ENCODE measurements at places on chromosomes 2 and 18.

DNA sequence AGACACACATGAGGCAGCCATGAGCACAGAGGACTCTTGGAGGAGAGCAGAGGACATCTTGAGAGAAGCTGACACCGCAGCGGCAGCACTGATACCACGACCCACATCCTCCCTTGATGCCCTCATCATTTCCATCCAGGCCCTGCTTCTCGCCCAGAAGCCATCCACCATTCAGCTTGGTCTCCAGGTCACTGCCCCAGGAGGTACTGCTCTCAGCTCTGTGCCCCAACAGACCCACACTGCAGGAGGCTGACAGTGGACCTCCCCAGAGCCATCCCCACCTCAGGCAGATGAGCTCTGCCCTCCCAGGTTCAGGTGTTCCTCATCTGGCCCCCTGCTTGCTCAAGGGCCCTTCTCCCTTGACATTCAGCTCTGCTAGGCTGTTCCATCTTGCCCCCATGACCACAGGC, 74.9 kb downstream of the ACKR3 start:
- no peak for DNase-seq

- no peak for DNase-seq
Observed at GRCh38 chr2:118292991-118293390, 204.7 kb downstream of the INSIG2 start.

DNA sequence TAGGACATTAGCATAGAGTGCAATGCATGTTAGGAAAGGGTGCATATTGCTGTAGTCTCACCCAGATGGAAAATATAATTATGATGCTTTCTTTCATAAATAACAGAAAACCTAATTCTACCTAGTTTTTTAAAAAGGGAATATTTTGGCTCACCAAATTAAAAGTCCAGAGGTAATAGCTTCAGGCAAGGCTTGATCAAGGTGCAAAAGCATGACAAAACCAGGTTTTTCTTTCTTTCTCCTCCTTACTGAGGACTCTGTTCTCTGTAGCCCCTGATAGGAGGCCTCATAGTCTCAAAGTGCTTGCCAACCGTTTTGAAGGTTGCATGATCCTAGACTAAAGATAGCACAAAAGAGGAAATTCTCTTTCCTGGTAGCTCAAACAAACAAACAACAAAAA, 349.9 kb downstream of the CTNNA2 start:
- DNase-seq, result no peak

- DNase-seq, result no peak
Observed at GRCh38 chr2:42545023-42545721, 23.3 kb upstream of the MTA3 start.

DNA sequence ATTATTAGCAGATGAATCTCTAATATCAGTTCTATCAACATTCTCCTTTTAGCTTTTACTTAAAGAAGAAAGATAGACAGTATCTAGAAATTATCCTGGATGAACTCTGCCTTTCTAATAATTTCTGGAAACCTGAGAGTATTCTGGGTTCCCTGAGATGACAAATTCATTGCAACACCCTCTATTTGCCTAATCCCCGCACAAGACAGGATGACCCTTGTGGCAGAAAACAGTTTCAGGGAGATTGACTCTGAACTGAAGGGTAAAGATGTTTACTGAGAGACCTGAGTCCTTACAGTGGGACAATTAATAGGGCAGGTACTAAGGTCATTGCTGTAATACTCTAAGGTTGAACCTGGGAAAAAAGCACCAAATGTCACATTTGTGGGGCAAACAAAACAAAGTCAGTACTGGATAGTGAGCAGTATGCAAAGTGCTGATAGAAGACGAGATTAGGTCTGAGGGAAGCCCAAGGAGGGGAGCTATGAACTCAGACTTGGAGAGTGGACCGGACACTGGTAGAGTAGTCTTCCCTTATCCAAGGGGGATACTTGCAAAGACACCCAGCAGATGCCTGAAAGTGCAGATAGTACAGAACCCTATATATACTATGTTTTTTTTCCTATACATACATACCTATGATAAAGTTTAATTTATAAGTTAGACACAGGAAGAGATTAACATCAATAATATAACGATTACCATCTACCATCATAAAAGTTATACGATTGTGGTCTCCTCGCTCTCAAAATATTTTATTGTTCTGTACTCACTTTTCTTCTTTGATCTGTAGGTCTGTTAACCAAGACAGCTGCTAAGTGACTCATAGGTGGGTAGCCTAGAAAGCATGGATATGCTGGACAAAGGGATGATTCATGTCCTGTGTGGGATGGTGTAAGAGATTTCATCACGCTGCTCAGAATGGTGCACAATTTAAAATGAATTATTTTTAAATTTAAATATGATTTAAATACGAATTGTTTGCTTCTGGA, 148.3 kb upstream of the KLHL14 start:
- no peak for DNase-seq

DNA sequence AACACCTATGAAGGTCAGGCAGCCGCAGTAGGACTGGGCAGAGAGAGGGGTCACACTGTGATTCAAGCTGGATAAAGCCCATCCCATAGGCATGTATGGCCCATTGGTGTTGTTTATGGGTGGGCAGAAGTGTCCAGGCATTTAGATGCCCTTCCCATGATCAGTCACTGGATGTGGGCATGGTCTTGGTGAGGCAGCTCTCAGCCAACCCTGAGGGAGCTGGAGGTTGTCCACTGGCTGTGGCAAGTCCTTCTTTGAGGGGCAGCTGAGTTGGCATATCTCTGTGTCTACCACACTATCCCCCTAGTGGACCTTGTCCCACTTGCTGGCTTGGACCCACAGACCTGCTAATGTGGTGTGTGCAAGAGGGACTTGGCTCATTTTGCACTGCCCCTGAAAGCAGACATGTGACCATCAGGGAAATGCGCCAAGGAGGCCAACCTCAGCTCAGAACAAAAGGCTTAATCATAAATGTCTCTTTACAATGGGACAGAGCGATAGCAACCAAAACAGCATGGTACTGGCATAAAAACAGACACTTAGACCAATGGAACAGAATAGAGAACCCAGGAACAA, 82.0 kb downstream of the TMEM17 start:
- no peak for DNase-seq

GRCh38 chr2:171279983-171280790, 119.5 kb upstream of the TLK1 start:
- no peak for DNase-seq

GRCh38 chr2:223501641-223502040, 100.5 kb downstream of the SCG2 start:
- DNase-seq, result no peak

- no peak for DNase-seq
Observed at GRCh38 chr2:100272841-100273329, 49.4 kb downstream of the LONRF2 start.

- DNase-seq, result no peak
Observed at GRCh38 chr2:6412533-6413091, 453.1 kb downstream of the CMPK2 start.

DNA sequence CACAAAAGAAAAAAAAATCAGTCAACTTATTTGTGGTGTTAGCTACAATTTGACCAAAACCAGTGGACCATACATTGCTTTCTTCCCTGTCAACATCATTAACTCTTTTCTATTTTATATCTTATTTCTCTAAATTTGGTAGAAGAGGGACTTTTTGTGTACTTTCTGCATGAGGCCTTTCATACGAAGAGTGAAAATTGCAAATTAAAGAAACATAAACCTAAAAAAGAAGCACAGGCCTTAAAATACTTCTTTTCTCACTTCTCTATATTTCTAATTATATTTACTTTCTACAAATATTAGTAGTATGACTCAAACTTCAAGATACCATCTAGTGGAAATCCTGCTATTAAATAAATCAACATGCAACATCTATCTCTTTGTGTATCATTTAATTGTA, 1073.4 kb upstream of the ZEB2 start:
- no peak for DNase-seq

- DNase-seq, result no peak
Observed at GRCh38 chr2:113150258-113150601, 22.8 kb downstream of the IL1RN start.

- DNase-seq, result no peak
Observed at GRCh38 chr2:124478761-124479160, 453.7 kb downstream of the CNTNAP5 start.

DNA sequence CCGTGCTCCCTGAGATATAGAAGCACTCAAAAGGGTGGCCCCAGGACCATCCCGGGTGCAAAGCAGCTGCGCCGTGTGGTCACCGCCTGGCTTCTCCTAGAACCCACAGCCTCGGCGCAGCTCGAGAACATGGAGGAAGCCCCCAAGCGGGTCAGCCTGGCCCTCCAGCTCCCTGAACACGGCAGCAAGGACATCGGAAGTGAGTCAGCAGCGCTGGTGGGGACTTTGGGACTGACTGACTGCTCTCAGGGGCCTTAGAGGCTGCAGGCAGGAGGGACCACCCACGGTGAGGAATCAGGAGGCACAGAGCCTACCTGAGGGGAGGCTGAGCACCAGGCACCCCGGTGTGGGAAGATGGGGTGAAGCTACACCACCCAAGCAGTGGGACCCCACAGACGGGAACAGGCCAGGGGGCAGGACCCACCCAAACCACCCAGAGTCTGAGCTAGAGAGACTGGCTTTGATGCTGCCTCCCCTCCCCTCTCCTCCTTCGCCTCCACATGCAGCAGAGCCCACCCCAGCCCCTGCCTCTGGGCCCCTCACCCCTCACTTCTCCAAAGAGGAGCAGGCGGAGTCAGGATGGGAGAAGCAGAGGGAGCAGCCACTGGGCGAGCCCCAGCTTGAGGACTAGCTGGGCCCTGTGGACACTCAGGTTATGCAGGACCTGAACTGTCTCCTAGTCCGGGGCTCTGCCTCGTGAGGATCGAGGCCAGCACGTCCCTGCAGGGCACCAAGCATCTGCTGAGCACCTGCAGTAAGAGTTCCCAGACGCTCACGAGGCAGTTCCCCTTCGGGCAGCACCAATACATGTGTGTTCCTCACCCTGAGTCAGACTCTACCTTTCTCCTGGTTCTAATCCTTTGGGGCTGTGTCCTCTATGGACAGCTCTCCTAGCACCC, 28.7 kb downstream of the MTERF4 start:
- DNase-seq, result no peak

- DNase-seq, result no peak
Observed at GRCh38 chr18:45621061-45621511, 5.8 kb downstream of the SLC14A2 start.

DNA sequence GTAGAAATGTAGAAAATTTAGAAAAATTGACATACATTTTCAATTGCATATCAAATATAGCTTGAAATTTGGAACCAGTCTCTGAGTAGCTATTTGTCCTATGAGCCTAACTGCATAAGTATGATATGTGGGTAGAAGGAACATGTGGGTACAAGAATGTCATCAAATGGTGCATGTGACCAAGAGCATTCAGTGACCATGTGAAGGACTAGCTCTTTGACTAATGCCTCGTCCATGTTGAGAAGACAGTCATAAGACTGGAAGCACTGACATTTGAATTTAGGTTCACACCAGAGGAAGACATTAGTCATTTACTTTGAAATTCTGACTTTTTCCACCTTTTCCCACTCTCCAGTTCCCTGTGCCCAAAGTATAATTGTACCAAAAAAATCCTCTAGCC, 12.6 kb downstream of the MRPL44 start:
- DNase-seq, result no peak

DNA sequence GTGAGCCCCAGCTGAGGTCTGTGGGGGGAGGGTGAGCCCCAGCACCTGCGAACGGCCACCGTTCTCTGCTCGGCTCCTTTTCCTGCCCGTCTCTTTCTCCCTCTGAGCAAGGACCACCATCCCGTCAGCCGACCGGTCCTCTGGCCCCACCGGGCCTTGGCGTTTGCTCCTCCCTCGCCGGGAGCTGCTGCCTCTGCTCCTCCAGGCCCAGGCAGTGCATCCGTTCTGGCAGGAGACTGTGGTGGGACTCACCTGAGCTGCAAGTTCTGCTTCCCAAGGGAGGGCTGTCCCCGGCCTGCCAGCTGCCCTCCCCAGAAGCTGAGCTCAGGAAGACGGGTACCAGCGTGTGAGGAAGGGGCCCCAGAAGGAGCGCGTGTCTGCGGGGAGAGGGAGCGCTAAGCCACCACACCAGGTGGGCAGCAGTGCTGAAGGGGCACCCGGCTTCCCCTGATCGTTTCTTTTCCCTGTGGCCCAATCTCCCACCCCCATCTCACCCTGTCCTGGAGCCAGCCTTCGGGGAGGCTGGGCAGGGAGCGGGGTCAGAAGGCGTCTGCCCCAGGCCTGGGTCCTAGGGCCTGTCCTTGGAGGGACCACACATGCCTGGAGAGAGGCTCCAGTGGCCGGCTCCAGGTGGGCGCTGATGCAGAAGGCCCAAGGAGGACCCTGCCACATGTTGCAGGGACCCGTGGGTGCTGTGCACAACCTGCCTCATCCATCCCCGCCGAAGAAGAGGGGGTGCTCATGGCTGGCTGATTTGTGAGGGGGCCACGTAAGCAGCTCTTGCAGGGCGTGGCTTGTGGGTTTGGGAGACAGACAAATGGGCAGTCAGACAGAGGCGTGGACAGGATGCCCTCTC, 2.5 kb upstream of the RTP5 start:
- no peak for DNase-seq

- DNase-seq, result no peak
Observed at GRCh38 chr2:165055082-165055851, 99.9 kb upstream of the SLC38A11 start.

GRCh38 chr2:170156592-170156991, 21.4 kb upstream of the MYO3B start:
- no peak for DNase-seq

DNA sequence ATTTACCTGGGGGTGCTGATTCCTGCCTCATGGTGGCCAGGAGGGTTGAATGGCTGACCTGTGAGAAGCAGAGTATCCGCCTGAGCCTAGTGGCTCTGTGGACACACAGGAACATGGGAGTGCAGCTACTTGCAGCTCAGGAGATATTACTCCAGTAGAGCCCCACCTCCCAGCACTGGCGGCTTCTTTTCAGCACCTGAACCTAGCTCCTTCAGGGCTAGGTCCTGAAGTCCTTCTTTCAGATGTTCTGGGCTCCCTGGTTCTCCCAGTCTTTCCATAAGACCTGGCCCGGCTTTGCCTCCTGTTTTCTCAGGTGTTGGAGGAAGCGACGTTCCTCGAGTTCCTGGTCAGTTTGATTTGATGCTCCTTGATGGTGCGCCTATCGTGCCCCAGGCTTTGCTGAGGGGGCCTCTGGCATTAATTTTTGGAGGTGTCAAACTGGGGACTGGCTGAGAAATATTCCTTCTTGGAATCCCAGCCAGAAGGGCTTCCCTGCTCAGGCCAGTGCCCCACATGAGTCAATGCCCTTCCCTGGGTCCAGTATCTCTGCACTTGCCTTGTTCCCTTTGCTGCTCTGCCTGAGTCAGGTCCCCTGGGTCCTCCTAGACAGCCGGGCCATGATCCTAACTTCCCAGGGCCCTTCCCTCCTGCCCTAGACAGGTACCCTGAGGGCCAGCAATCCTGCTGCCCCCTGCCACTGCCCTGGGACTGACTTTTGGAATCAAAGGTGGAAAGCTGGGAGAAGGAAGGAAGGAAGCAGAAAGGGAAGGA, 110.7 kb upstream of the HAAO start:
- DNase-seq, result no peak

- DNase-seq, result no peak
Observed at GRCh38 chr2:47422016-47422415, 19.1 kb downstream of the MSH2 start.

Measured in stimulated activated CD4-positive, alpha-beta T cell treated with anti-CD3 and anti-CD28 coated beads, Interleukin-1b, Interleukin-23, amount 100 ng/mL, for 1 hour (primary cell).